ENCODE measurements at places on chromosomes 6 and 20. TPM values are rescaled to one million over a fixed set of nuclear protein-coding genes. Genes with fewer than 3 reads are reported as not detected.

Gene TP53TG5
- not detected for total RNA-seq

Gene LCA5
- total RNA-seq = 1.9 TPM

Gene NELFCD
- 64.4 TPM for total RNA-seq

Gene SLC32A1
- not detected for total RNA-seq

Gene STK4
- total RNA-seq = 32.0 TPM

Gene ULBP1
- total RNA-seq = 6.4 TPM

Gene RBPJL
- not detected for total RNA-seq

Gene TTK
- 38.8 TPM for total RNA-seq

Measured in foreskin keratinocyte (primary cell).